ENCODE measurements at places on chromosomes 4 and X.

DNA sequence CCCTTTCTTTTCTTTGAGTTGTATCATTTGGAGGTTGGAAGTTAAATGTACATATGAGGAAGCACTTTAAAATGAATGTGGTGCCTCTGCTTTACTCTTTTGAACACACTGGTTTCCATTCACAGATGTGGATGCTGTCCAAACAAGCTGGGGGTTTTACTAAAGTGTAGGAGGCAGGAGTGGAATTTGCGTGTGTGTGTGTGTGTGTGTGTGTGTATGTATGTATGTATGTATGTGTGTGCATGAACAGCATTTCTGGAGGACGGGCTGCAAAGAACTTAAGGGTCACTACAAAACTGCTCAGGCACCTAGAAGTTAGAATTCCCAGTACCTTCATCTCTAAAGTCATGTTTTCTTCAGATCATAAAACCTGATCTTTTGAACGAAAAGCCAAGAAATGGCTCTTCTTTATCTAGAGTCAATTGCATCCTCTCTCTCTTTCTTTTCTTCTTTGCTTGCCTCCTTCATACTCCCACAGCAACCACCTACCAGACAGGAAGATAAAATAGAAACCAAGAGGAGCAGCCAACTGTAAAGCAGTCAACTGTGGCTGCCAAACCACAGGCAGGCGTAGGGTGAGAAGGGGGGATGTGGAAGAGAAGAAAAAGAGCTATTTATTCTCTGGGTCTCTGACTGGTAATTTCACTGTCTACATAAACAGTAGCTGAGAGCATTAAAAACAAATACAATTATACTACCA, 177.0 kb upstream of the RASGEF1B start:
- DNase-seq, result no peak

- no peak for DNase-seq
Measured at GRCh38 chr4:161894493-161895167, 269.2 kb downstream of the FSTL5 start.

DNA sequence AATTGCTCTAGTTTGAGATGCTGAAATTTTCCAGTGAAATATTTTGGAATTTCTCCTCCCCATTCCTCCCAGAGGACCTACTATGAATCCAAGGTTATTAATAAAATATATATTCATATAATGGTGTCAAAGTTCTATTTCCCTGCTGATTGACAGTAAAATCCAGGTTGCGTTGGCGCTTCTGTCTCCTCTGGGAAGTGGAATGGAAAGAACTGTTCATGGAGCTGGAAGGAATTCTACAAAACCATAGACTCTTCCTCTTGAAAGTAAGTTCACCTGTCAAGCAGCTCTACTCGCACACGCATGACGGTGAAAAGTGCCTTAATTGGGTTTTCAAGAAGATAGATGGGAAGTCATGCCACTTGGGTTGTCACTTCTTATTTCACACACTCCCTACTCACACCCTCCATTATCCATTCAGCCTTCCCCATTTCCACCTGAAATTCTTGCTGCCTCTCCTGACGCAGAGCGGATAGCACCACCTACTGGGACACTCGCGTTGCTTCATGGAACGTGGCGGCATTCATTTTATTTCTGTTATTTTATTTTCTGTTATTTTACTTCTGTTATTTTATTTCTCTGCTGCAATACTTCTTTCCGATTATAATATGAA, 351.6 kb downstream of the NLGN4X start:
- no peak for DNase-seq

DNA sequence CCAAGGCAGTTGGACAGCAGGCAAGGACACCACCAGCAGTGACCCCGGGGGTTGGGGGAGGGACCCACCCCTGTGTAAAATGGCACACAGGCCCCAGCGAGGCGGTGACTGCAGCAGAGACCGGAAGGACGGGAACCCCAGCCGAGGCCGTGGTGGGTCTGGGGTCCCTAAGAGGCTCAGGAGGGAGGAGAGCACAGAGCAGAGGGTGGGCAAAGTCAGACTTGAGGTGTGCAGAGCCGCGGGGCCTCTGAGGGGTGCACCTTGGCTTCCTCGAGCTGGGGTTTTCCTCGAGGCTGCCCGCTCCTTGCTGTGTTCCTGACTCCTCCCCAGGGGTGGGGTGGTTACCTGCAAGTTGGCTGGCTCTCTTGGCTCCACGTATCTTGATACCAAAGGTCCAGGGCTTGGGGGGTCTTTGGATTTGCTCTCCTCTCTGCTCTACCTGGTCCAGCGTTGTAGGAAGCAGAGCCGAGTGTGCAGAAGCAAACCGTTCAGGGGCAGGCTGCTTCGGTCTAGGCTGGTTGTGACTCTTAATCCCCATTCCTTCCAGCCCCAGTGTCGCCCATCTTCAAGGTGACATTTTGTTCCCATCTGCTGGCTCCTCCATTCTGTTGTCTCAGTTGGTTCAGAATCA, 37.9 kb upstream of the SORCS2 start:
- peak; percentile 68 for DNase-seq

DNA sequence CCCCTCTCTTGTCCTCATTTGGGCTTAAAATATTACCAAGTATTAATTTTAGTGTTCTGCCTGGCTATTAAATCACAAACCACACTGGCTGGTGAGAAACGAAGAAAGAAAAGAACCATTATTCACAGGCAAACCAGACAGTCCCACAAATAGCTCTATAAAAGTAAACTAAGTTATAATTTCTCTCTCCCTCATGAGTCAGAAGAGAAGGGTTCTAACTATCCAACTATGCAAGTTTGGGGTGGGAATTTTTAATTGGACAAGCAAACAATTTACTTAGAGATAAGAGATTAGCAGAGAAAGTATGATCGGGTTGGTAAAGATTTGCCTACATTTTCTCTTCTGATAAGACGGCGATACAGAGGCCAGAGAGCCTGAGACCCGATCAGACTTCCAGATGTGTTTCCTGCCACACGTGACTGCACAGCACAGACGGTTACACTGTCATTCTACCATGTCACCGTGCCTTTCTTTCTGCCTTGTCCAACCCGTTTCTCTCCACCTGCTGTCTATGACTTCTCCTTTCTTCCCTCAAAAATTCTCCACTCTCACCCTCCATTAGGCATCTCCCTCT, 52.3 kb downstream of the MEPE start:
- no peak for DNase-seq

DNA sequence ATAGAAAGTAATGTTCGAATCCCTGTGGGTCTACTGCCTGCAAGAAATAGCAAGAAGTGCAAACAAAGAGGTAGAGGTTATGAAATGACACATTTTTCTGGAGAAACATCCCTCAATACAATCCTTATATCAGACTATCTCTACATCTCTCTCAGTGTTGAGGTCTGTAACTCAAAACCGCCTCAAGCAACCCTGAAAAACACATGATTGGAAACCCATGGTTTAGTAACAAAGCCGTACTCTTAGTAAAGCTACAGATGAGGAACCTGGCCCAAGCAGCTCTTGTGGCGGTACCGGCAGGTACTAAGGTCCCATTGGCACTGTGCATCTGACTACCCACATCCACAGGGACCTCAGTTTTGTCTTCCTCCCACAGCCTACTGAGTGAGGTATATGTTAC, 53.9 kb downstream of the IRF2 start:
- no peak for DNase-seq

- no peak for DNase-seq
Measured at GRCh38 chr4:101331017-101331416, 16.3 kb downstream of the PPP3CA start.

GRCh38 chr4:99594818-99595217, 20.2 kb downstream of the MTTP start:
- no peak for DNase-seq

- DNase-seq, result no peak
Measured at GRCh38 chrX:154431341-154431740, 2.9 kb downstream of the ATP6AP1 start.

- DNase-seq, result no peak
Measured at GRCh38 chrX:43003204-43003565, 225.2 kb upstream of the PPP1R2C start.

- no peak for DNase-seq
Measured at GRCh38 chrX:71056867-71057266, 11.3 kb downstream of the SNX12 start.

DNA sequence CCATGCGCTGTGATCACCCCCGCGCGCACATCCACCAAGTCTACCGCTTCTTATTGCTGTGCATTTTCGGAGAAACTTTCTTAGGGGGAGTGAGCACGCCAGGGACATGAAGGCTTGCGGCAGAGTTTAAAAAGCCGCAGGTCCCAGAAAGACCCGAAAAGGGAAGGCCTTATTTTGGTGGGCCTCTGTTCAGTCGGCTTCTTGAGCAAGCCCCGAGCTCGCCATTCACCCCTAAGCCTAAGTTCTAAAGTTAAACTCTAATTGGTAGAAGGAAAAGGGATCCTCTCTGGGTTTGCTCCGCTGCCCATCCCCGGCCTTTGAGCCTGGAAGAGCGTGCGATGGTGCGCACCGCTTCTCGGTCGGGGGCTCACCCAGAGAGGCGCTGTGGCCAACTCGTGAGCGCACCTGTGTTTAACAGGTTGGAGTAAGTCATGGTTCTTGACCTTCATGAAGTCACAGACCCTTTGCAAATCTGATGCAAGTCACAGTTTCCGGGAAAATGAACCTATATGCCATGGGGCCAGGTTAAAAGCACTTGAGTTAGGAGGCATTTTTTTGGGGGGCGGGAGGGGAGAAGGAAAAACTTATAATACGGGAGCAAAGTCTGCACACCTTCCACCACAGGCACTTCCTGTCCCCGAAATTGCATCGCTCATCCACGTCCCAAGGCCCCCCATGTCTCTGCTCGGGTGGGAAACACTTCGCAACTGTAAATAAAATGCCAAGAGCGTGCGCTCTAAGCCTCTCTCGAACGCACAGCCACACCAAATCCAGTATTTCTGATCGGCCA, 1.9 kb downstream of the PHOX2B start:
- DNase-seq, result no peak

GRCh38 chrX:53075011-53075410, 7.2 kb upstream of the TSPYL2 start:
- DNase-seq, result no peak

- no peak for DNase-seq
Measured at GRCh38 chr4:3335982-3336381, 43.2 kb downstream of the RGS12 start.

DNA sequence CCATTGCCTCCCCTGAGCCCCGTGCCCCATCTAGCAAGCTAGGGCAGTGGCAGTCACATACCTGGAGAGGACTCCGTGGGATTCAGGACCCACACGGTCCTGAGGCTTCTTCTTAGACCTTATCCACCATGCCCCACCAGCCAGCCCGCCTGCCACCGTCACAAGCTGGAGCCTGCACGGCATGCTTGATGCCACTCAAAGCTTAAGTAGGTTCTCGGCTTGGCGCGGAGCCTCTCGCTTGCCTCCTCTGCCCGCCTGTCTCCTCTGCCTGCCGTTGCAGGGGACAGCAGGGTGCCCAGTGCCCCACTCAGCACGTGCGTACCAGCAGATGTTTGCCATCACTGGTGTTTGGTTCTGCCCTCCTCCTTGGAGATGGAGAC, 14.1 kb downstream of the PSAPL1 start:
- DNase-seq, result no peak

GRCh38 chr4:181671672-181672071, 571.5 kb upstream of the TENM3 start:
- DNase-seq, result no peak

DNA sequence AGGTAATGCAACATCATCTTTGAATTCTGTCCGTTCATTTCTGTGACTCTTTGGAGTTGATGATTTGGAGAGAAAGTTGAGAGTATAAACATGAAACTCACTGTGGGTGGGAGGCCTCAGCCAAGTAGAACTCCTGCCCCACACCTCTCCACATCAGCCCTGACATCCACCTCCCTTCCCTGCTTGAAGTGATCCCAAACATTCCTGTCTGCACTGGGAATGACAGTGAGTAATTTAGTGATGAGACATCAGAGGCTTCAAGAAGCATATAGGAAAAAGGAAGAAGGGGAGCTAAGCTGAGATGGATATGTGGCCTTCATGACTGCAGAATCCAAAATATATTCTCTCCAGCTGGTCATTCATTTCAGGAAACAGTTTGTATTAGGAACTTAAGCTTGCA, 151.8 kb downstream of the SPATA18 start:
- DNase-seq, result no peak

- no peak for DNase-seq
Measured at GRCh38 chrX:49171752-49172279, at the start of gene PLP2. PLP2 (plus strand) TSS chrX:49171898; CDS start chrX:49172001, 103 bp downstream.

DNA sequence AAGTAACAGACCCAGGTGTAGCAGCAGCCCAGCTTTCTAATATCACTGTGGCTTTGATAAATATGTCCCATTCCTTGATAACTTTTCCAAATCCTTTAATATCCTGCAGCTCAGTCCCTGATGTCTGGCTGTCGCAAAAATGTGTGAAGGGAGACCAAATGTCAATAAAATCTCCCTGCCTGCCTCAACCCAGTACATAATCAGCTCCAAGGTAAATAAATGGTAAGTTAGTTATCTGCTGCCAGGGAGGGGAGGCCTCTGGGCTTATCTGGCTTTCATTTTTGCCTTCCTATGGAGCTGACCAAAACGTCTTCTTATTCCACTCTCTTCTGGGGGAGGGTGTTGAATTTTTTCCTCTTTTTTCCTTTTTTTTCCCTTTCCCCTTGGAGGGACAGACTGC, 630.6 kb downstream of the MID1IP1 start:
- DNase-seq, result no peak

GRCh38 chr4:103634236-103634635, 85.5 kb downstream of the TACR3 start:
- DNase-seq, result no peak

- DNase-seq, result no peak
Measured at GRCh38 chr4:153013202-153013977, 77.3 kb downstream of the FHDC1 start.

- DNase-seq, result no peak
Measured at GRCh38 chr4:53804719-53805118, 213.4 kb upstream of the LNX1 start.

DNA sequence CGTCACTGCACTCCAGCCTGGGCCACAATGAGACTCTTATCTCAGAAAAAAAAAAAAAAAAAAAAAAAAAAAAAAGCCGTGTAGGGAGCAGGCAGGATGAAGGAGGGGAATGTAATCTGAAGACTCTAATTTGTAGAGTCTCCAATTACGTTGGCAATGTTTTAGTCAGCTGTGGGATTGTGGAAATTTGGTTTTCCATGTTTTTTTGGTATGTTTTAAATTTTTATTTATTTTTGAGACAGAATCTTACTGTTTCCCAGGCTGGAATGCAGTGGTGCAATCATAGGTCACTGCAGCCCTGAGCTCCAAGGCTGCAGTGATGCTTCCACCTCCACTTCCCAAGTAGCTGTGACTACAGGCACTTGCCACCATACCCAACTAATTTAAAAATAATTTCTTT, 56.5 kb downstream of the NSD2 start:
- DNase-seq, result no peak

DNA sequence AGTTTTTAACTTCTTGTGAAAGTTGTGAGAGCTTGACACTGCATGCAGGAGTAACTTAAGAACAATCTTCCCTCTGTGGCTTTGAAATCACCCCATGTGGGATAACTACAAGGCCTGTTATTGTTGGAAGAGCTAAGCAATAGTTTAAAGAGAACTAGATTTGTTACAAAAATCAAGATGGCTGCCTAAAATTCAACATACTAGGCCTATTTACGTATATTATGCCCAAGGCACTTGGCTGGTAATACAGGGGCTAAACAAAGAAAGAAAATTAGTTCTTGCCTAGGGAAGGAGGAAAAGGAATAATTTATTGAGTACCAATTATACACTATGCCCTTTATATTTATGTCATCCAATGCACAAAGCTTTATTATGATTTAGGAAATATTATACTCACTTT, 36.1 kb downstream of the DMD start:
- DNase-seq, result no peak

GRCh38 chr4:70709611-70710205, 12.1 kb upstream of the RUFY3 start:
- no peak for DNase-seq

All from lower leg skin (tissue), 4 donors.